ENCODE measurements at places on chromosomes 3 and 15.

DNA sequence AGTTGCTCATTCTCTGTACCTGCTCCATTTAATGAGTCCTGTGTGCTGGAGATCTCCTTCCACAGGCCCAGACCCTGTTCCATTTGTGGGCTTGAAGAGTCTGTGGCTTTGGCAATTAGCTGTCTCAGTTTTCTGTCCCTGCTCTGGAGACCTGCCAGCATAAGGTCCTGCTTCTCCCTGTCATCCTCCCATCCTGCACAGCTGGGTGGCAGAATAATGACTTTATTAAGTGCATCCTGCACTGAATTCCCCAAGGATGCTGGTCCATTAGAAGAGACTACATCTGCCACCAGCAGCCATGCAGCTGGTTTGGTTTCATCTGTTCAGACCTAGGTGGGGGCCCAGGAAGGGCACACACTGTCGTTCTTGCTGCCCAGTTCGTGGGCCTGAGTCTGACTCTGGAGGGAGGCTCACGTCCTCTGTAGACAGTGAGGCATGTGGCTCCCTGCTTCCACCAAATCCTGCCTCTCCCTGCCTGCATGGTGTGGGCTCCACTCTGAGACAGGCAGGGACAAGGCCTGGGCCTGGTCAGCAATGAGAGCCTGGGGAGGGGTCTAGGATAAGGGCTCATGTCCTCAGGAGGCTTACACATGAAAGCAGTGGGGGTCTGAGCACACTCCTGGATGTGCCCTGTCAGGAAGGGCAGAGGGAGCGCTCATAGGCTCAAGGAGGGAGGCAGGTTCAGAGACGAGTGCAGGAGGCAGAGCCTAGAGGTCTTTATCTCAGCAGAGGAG, 78.4 kb upstream of the PRR23E start:
- DNase-seq: no peak

GRCh38 chr15:70345251-70346019, 247.7 kb upstream of the TLE3 start:
- no peak for DNase-seq

- DNase-seq: no peak
Measured at GRCh38 chr3:48372377-48372770, 355 bp downstream of the FBXW12 start.

- DNase-seq: peak; percentile 43
Measured at GRCh38 chr3:72299321-72299802, 514.4 kb upstream of the PROK2 start.

GRCh38 chr3:189902230-189903186, 218.2 kb downstream of the P3H2 start:
- no peak for DNase-seq

DNA sequence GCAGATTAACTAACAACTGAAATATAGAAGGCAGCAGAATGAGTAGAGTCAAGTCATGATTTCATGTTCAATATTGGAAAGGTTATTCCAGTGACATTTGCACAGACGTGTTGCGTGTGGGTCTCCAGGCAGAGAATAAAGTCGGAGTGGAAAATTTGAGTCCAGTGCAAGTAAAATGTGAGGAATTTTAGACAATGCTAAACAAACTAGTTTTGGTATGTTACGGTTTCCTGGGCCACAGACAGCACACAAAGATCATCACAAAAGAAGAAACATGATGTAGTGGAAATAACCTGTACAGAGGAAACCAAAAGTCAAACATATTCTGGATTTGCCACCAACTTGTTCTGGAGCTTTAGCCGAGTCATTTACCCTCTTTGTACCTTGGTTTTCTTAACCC, 367 bp downstream of the OR4F6 start:
- DNase-seq: no peak

- peak; percentile 38 for DNase-seq
Measured at GRCh38 chr3:128701342-128702212, 24.4 kb upstream of the RAB7A start.

GRCh38 chr3:9727041-9727595, 4.4 kb upstream of the BRPF1 start:
- no peak for DNase-seq

DNA sequence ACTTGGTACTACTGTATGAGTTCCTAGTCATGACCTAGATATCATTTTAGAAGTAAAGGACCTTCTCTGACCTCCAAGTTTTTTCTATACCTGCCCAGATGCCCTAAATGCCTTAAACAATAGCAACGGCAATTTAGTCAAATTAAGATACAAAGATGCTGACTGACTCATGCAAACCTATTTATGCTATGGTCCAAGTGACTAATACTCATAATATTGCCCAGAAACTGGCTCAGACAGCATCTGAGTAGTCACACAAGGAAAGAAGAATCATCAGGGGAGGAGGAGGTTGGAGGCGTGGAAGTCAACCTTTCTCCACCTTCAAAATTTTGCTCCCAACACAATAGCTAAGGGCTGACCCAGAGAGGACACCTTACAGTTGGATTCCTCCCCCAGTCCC, 6.8 kb downstream of the FYCO1 start:
- no peak for DNase-seq

DNA sequence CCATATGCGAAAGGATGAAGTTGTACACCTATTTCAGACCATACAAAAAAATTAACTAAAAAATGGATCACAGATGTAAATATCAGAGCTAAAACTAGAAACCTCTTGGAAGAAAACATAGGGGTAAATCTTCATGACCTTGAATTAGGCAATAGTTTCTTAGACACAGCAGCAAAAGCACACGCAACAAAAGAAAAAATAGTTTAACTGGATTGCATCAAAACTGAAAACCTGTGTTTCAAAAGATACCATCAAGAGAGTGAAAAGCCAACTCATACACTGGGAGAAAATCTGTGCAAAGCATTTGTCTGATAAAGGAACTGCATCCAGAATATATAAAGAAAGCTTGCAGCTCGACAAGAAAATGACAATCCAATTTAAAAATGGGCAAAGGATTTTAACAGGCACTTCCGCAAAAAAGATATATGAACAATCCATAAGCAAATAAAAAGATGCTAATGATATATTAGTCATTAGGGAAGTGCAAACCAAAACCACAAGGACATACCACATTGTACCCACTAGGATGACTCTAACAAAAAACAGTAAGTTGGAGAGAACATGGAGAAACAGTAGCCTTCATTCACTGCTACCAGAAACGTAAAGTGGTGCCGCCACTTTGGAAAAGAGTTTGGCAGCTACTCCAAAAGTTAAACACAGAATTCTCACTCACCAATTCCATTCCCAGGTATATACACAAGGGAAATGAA, 263.1 kb downstream of the ADAMTS17 start:
- DNase-seq: no peak

DNA sequence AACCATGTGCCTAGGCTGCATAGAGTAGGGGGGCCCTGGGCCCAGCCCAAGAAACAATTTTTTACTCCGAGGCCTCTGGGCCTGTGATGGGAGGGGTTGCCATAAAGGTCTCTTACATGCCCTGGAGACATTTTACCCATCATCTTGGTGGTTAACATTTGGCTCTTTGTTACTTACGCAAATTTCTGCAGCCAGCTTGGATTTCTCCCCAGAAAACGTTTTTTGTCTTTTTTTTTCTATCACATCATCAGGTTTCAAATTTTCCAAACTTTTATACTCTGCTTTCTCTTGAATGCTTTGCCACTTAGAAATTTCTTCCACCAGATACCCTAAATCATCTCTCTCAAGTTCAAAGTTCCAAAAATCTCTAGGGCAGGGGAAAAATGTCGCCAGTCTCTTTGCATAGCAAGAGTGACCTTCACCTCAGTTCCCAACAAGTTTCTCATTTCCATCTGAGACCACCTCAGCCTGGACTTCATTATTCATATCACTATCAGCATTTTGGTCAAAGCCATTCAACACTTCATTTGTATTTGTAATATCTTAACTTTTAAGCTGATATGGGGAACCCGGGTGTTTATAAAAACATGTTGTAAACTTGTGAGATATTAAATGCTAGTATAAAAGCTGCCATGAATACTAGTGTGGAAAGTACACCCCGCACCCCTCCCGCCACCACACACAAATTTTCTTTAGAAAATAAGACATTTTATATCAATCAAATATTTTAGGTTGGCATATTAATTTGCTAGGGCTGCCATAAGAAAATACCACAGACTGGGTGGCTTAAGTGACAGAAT, 56.0 kb upstream of the PLSCR4 start:
- no peak for DNase-seq

DNA sequence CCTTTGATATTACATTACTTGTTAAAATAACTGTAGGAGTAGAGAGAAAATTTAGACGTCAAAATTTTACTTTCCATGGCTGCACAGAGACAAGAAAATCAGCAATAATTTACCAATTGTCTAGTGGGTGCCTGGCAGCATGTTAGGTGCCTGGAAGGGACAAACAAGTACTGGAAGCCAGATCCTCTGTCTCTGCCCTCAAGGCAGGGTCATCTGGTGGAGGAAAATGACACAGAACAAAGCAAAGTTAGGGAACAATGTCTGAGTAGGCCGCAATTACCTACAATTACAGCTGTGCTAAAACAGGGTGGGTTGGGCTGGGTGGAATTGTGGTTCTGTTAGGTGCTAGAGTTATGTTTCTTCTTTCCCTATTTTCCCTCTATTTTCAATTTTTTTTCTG, 7.4 kb downstream of the CCDC174 start:
- DNase-seq: no peak

- no peak for DNase-seq
Measured at GRCh38 chr15:47414207-47414606, 303.1 kb upstream of the SEMA6D start.

DNA sequence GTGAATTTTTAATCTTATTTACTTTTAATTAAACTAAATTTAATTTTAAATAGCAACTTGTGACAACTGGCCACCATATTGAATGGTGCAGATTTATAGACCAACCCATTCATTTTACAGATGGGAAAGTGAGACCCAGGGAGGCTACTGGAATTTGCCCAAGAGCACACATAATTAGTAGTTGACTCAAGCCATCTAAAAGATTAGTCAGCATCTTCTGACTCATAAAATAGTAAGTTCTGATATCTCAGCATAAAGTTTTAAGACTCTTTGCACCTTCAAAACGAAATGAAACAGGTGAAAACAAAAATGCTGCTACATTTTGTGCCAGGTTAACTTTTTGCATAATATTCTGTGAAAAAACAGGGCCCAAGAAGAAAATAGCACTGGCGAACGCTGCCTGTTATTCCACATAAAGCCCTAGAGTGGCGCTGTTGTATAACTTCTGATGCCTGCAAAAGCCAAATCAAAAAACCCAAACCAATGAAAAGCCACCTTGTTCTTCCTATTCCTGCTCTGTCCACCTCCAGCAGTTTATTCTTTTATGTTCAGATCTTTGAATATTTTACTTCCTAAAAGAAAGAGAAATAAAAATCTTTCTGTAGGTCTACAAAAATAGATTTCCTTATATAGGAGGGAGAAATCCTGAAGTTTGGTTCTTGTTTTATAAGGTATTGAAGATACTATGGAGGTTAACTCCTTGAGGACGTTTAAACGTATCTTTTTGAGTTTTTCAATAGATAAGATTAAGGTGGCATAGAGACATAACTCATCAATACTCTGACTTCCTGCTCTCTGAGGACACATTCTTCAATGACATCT, 62.8 kb downstream of the OTOL1 start:
- DNase-seq: peak; percentile 88

DNA sequence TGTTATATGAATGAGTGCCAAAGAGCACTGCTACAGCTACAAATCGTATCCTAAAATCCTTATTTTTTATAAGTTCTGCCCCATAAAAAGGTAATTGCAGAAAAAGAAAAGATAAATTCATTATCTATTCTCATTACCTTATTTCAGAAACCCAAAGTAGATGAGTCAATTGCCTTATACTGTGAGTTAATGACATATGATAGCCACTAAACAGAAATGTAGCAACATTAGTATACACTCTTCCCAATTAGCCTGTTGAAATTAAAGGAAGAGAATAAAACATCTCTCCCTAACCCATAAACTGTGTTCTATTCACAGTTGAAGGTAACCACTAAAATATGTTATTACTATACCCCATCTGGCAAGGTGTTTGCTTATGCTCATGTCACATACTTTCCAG, 11.0 kb downstream of the TBL1XR1 start:
- DNase-seq: no peak

DNA sequence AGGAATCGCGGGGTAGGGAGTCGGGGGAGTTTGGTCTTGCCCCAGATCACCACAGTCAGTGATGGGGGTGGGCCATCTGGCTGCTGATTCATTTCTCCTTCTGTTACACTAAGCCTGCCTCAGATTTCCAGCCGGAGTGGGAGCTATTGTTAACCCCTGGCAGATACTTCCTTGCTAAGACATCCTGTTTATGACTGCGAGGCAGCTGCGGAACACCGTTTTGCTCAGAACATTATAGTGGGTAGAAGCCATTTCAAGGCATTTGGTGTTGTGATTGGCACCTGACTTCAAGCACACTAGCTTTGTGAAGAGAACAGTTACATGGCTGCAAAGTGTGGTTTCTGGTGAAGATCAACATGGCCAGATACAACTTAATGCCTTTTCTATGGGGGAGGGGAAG, 73.8 kb downstream of the FLNB start:
- no peak for DNase-seq

GRCh38 chr3:52794612-52795099, at the start of gene ITIH3:
ITIH3 (plus strand) TSS chr3:52794796; CDS start chr3:52794804, 8 bp downstream.
- no peak for DNase-seq

- DNase-seq: no peak
Measured at GRCh38 chr15:65558336-65558735, 28.1 kb downstream of the HACD3 start.

- DNase-seq: no peak
Measured at GRCh38 chr15:76664895-76665294, 240.2 kb downstream of the SCAPER start.
